Left colon (tissue), 2 donors: ENCODE measurements at places on chromosomes 16 and 17.

DNA sequence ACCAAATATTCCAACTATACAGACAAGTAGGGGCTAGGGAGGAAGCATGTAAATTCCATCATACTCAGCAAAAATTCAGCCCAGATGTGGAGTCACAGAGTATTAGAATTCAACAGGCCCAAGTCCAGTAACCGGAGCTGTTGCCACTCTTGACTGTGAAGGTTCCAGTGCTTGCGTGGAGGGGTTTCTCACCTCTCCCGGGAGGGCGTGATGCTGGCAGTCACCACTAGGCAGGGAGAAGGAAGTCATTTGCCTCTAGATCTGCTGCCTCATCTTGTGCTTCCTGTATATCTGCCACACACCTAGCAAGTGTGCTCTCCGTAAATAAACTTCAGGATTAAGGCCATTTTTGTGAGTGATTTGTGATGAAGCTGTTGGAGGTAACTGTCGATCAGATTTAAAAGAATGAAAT is 1.0 kb upstream of the CKLF start:
- peak; percentile 47 for DNase-seq

DNA sequence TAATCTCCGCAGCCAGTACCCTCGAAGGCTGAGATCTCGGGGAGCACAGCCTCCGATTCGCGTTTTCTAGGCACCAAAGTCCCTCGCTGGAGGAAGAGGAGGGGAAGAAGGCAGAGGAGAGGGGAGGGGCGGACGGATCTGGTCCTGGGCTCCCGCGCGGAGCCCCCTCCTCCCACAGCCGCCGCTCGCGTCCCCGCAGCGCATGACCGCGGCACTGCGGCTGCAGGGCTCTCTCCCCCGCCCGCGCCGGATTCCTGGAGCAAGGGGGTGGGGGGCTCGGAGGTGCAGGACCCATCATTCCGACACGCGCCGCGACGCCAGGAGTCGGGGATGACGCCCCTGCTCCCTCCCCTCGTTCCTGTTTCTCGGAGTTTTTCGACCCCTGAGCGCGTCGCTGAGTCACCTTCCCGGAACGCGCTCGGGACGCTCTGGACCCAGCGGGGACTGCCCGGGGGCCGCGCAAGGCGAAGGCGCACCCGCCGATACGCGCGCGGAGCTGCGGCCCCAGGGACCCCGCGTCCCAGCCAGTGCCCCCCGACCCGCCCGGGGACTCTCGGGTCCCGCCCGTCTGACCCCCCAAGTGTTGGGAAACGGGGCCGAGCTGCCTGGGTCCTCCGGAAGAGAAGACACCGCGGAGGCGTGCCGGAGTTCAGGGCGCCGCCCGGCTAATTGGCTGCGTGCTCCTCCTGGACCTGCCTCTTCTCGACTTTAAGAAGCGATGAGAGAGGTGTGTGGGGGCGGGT is 1.4 kb upstream of the SPHK1 start:
- peak; percentile 64 for DNase-seq

DNA sequence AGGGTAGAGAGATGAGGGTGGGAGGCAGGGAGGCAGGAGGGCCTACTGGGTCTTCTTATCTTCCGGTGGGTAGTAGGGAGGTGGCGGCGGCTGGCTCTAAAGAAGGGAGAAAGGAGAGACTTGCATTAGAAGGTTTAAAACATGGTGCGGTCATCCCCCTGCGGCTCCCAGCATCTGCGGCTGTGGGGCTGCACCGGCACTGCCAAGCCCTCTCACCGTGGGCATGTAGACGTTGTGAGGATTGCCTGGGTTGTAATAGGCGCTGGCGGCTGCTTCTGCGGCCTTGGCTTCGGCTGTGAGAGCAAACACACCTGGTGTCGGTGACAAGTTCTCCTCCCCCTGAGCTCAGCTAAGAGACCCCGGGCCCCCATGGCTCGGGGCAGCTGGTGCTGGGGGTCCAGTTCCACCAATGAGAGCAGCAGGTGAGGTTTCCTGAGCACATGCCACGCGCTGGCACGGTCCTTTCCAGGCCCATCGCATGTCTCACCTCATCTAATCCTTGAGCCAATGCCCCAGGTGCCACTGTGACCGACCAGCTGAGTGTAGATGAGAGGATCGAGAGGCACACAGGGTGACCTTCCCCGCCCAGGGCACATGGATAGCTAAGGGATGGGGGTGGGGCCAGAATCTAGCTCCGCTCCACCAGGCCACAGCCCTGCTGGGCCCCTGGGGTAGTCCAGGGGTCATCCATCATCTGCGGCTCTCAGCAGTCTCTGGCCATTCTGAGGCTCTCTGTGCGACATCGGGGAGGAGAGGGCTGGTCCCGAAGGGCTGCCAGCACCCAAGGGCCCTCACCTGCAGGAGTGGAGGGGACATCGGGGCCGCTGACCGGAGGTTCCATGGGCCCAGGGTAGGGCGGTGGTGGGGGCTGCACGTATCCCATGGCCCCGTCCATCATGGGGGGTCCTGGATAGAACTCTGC is 2.7 kb upstream of the UNC13D start:
- no peak for DNase-seq

DNA sequence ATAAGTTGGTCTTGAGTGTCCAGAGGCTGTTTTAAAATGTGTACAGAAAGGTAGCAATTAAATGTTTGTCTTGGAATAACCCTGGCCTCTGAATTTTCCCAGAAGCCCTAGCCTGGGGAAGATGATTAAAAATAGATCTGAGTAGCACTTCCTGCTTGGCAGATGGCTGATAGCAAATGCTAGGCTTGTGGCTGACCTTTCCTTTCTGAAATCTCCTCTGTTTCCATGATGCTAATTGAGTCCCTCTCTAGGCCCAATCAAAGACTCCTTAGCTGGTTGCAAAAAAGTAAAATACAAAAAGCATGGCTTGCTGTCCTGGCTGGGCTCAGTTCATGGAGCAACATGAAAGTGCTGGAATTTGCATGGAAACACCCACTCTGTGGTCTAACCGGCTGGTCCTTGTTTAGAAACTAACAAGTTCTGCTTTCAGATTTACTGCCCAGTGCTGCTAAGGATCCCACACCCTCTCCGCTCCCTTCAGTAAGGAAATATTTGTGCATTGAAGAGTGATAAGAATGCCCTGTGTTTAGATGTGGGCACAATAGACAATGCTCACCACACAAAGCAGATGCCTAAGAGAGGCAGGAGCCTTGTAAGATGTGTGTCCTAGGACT is 40.8 kb downstream of the YPEL2 start:
- DNase-seq = peak; percentile 52

GRCh38 chr16:5580772-5581171 is 483.2 kb upstream of the EEF2KMT start:
- DNase-seq = no peak
